ENCODE measurements at places on chromosomes 1 and 21. TPM values are rescaled to one million over a fixed set of nuclear protein-coding genes. Genes with fewer than 3 reads are reported as not detected.
A peak's percentile ranks its signal among the peaks of the same experiment; 100 is the strongest.

DNA sequence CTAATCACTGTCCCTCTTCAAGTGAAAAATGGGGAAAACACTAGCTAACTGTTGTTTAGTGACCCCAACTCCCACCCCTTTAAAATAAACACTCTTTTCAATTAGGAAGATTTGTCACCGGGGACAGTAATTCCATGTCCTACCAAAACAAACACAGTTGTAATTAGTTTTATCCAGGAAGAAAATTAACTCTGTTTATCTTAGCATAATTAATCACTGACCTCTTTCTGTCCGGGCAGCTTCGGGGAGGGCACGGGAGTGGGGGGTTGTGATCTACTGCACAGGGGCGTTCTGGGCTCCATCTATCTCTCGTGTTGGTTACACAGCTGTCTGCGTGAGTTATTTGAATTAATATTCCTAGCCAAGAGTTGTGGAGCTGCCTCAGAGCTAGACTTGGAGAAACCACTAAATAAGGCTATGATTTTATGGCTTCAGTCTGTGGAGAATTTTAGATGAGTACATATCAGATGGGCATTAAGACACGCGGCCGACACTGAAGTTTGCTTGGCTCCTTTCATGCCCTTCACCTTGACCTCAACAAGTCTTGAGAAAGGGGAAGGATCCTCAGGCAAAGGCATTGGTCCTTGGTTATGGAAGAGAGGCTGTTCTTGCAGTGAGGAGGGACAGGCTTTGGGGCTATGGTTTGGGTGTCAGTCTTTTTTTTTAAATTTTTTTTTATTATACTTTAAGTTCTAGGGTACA, 102.0 kb upstream of the TRABD2B start:
- no peak for DNase-seq

Gene ETS2
- total RNA-seq = 52.2 TPM

Gene PRR9
- not detected for total RNA-seq

- peak; percentile 98 for DNase-seq
These were observed at the start of gene FUCA1 for GRCh38 chr1:23867895-23868556. Gene FUCA1, minus strand, starts transcription at chr1:23868290. Its CDS starts 4 bp downstream, at chr1:23868286.

DNA sequence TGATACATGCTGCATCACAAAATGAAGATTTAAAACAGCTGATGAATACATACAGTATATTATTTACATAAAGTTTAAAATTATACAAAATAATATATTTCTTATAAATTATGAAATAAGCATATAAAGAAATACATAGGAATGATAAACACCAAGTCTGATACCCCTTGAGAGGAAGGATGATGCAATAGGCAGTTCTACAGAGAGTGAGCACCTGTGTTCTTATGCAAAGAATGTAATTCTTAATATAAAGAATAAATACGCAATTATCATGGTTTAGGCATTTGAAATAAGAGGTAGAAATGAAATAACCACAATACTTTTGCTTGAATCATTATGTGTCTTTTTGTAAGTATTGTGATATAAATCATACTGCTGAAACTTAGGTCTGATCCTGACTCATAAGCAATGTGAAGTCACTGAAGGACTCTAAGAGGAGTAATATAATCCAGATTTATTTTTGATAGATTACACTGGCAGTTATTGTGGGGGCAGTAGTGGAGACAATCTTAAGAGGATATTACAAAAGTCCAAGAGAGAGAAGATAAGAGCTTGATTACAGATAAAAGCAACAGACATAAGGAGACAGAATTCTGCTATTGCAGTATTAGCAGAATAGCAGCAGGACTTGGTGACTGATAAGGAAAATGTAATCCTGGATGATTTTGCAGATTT, 39.0 kb downstream of the TTLL7 start:
- DNase-seq = no peak

GRCh38 chr1:10475510-10475909, 760 bp downstream of the PEX14 start:
- no peak for DNase-seq

- DNase-seq = no peak
These were observed 730.3 kb downstream of the PTPRU start for GRCh38 chr1:29966526-29967045.

Gene BGLAP
- total RNA-seq = 2.7 TPM

GRCh38 chr1:185672719-185673360, 61.4 kb upstream of the HMCN1 start:
- DNase-seq = no peak

Gene C1orf94
- total RNA-seq = 11.8 TPM

Gene VHLL
- not detected for total RNA-seq

Gene SLAMF7
- not detected for total RNA-seq

DNA sequence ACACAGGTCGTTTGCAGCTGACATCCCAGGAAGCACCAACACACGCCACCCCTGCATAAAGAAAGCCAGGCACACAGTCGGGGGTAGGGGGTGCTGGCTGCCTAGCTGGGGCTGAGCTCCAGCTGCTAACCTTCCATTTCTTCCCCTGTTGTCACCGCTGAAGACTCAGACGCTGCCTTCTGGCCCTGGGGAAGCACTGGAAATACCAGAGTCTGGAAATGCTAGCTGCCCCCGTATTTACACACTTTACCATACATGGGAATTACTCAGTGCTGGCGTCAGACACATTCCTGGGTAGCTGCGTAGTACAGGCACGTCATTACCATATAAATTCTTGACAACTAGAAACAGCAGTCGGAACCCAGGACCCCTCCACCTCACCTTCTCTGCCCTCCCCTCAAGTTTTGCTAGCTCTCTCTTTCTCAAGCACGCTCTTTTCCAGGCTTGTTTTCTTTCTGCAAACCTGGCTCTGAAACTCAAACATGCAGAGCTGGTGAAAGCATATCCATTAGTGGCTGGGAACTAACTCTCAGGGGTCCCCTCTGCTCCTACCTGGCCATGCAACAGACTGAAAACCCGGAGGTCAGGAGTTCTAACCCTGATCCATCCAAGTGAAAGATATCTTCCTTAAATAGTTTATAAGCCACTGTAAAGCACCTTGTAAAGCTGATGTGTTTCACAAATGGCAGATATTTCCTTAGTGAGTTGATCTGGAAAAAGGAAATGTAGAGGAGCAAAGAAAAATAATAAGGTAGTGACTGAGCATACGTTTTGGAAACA, 3.3 kb downstream of the CSRP1 start:
- DNase-seq = peak; percentile 75

Gene FAM72C
- total RNA-seq = 8.0 TPM

Gene SPRR1A
- not detected for total RNA-seq

- no peak for DNase-seq
These were observed 264.4 kb downstream of the NTNG1 start for GRCh38 chr1:107405236-107405635.

DNA sequence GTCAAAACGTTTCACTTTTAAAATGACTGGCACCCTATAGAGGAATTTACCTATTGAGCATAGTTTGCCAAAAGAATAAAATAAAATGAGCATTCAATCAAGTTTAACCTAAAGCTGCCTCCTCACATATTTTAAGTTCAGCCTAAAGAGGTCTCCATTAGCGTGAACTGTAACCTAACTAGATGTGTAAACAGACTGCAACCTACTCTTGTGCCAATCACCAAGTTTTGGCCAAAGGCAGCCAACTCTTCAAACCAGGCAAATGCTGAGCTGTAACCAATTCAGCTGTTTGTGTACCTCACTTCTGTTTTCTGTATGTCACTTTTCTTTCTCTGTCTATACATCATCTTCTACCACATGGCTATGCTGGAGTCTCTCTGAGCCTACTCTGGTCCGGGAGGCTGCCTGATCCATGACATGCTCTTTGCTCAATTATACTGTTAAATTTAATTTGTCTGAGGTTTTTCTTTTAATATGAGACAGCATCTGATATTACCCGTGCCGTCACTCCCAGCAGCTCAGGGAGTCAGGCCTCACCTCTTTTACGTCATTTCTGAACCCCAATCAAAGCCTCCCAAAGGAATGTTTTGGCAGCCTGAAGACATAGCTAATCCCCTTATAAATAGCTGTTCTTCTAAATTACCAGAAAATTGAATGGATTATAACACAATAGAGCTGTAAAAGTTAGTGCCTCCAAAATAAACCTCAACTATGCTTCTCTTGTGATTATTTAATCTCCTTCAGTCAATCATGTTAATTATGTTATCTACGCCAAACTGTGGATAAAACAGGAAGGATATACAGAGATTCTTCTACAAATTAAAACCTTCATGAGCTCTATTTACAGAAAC, 81.0 kb upstream of the NR5A2 start:
- no peak for DNase-seq

Gene PLA2G2C
- 0.04 TPM for total RNA-seq

Gene OSBPL9
- total RNA-seq = 87.4 TPM

DNA sequence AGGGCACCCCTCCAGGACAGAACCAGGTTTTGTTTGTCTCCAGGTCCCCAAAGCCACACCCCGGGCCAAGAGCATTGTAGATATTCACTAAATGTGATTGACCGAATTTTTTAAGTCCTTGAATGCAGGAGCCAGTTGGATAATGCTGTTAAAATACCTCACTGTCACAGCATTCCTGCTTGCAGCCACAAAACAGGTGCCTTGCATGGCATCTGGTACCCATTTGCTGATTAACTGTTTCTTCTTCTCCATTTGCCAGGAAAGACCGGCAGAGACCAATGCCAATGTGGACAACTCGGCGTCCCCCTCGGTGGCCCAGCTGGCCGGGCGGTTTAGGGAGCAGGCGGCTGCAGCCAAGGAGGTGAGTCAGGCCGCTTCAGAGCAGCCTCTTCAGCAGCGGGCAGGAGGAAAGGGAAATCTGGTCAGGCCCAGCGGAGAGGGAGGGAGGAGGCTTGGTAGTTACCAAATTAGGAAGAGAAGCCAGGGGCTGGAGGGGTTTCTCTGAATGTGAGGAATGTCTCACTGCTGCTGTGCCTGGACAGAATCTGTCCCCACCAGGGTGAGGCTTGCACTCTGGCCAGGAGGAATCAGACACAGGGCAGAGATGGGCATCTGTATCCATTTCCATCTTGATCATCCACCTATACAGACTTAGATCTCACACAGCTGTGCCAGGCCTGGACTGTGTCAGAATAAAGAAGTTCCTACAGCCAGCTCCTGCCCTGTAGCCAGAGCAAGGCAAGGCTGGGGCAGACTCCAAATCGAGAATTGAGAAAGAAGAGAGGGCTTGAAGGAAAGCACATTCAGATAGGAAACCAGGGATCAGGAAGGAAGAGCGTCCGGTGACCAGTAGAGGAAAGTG, 37.9 kb upstream of the MPZL1 start:
- DNase-seq = peak; percentile 85

- no peak for DNase-seq
These were observed 21.9 kb downstream of the ERRFI1 start for GRCh38 chr1:8004113-8004802.

Gene COG2
- total RNA-seq = 53.9 TPM

GRCh38 chr1:224308064-224308463, 21.9 kb downstream of the NVL start:
- DNase-seq = no peak

DNA sequence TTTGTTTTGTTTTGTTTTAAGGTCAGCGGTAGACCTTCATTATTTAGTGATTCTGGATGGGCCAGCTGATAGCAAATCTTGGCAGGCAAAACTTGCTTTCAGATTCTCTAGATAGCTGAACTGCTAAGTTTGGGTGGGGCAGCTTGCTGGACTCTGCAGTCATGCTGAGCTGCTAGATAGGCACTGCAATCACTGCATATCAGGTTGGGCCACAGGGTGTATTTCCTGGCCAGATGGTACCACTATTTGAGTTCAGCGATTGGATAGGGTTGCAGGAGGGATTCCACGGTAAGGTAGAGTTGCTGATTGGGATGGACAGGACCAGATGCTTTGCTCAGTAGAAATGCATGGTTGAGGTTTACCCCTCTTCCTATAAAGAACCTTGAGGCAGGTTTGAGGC, 579.3 kb upstream of the ADGRL4 start:
- no peak for DNase-seq

GRCh38 chr21:33886321-33886720, 29.3 kb downstream of the ATP5PO start:
- DNase-seq = no peak

- peak; percentile 78 for DNase-seq
These were observed 431 bp downstream of the EEIG2 start for GRCh38 chr1:108560189-108560873.

Gene CCDC30
- 0.87 TPM for total RNA-seq

Gene TRAPPC3
- total RNA-seq = 97.3 TPM

GRCh38 chr1:29235955-29236711, at the start of gene PTPRU:
Gene PTPRU, plus strand, starts transcription at chr1:29236522. Its CDS starts 123 bp downstream, at chr1:29236645.
- DNase-seq = peak; percentile 98

DNA sequence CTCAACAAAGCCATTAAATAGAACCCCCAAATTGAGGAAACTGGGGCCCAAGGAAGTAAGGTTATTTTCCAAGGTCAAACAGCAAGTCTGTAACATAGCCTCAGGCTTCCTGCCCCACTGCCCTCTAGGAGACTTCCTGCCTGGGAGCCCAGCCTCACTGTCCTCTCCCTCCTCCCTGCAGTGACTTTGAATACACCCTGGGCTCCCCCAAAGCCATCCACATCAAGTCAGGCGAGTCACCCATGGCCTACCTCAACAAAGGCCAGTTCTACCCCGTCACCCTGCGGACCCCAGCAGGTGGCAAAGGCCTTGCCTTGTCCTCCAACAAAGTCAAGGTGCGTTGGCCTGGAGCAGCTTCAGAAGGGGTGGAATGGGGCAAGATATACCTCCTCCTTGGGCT, 18.3 kb downstream of the GRHL3 start:
- DNase-seq = no peak

- no peak for DNase-seq
These were observed 608.7 kb downstream of the PLPP3 start for GRCh38 chr1:55970526-55971110.

GRCh38 chr1:178066908-178067614, 26.8 kb upstream of the RASAL2 start:
- no peak for DNase-seq

GRCh38 chr21:15659753-15660422, 69.9 kb upstream of the USP25 start:
- DNase-seq = no peak

DNA sequence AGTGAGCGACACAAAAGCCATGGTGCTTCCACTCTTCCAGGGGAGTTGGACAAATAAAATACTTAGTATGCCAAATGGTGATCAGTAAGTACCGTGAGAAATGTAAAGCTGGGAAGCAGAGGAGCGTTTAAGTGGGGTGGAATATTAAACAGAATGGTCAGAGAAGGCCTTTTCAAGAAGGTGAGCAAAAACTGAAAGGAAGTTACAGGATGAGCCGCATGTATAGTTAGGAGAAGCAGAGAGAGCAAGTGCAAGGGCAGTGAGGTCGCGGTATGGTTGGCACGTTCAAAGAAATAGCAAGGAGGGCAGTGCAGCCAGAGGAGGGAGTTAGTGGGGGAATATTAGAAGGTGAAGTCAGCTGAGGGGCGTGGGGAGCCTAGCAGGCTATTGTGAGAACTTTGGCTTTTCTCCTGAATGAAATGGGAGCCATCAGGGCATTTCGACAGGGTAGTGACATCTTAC, 748 bp upstream of the ATP6V0B start:
- peak; percentile 86 for DNase-seq

DNA sequence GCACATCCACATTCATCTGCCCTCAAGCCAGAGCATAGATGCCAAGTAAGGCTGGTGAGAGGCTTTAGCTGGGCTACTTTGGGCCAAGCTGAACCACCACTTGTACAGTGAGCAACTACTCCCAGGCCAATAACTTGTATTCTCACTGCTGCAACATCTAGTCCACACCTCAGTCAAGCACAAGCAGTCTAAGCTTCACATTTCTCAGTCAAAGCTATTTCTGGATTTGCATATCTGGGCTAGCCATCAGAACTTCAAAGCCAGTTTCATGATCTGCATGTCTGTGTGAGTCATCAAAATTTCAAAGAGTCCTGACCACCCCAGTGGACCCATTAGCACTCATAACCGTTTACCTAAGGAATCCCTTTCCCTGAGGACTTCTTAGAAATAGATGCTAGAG, 77.7 kb upstream of the DIRAS3 start:
- DNase-seq = no peak

Gene KRTAP13-2
- not detected for total RNA-seq

- peak; percentile 9 for DNase-seq
These were observed 812 bp downstream of the TTC4 start for GRCh38 chr1:54716299-54717047.

Gene PODN
- total RNA-seq = not detected
